Stimulated activated CD4-positive, alpha-beta T cell treated with anti-CD3 and anti-CD28 coated beads, Interleukin-1b, Interleukin-23, amount 100 ng/mL, for 4 hours (primary cell): ENCODE measurements at places on chromosomes 13 and 19.

GRCh38 chr13:19984430-19985218 is 26.1 kb downstream of the ZMYM2 start:
- no peak for DNase-seq

DNA sequence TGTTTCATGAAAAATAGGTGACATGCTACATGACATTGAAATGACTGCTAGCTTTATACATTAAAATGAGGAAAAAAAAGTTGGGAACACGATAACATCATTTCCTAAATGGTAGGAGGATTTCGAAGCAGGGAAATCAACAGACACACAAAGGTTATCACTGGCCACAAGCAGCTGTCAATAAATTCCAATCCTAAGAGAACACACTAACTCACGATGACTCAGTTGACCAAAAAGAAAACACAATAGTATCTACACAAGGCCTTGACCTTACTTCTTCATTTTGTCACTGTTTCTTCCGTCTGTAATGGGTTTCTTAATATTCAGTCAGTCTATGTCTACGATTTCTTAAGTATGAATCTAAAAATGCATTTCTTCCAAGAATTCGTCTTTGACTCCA is 36.5 kb downstream of the STARD13 start:
- no peak for DNase-seq

DNA sequence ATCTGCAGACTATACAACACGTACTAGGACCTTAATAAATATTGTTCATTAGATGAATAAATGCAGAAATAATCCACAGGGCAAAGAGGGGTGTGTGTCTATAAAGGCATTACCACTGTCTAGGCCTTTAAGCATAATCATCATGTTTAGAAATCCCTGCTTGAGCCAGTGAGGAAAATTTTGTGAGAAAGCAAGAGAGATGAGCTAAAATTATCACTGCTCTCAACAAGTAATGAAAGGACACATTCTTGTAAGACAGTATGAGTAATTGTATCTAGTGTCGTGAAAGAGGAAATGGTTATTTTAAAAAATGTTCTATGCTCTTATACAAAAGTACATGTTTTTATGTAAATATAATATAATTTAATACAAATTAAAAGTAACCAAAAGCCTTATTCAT is 1699.4 kb downstream of the PCDH9 start:
- DNase-seq = no peak

DNA sequence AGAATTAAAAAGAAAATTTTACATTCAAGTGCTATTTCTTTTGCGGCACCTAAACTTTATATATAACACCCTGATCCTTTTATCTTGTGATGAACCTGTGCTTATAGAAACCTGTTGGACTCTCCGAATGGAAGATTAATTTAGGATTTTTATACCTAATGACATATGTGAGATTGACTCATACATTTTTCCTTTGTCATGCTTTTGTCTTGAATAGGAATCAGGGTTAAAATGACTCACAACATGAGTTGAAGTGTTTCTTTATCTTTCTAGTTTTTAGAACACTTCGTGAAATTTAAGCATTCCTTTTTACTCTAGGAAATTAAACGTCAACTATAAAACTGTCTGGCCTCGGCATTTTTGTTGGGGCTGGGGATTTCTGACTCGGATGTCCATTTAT is 378.9 kb downstream of the PCDH20 start:
- DNase-seq = no peak

DNA sequence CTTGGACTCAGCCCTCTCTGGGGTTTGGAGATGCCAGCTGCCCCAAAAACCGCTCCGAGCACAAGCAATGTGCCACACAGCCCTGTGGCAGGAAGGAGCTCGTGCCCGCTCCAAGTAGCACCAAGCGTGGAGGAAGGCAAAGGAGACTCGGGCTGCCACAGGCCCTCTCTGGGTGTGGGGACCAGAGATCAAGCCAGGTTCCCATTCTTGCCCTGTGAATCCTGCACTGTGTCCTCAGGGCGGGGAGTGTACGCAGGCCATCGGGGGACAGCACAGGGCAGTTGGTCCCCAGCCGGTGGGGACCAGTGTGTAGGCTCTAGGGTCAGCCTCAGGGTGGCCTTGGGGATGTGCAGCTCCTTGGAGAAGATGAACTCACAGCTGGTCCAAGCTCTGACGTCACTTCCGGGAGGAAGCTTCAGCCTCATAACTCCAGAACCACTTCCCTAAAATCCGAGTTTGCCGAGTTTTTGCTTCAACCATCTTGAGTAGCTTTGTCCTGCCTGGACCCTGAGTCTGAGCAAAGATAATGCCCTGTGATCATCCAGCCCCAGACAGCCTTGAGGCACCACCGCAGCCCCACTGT is 9.3 kb upstream of the CPAMD8 start:
- DNase-seq = no peak

- no peak for DNase-seq
Measured at GRCh38 chr19:10624585-10624984, 768 bp upstream of the SLC44A2 start.

- no peak for DNase-seq
Measured at GRCh38 chr19:1416014-1416841, 8.8 kb downstream of the DAZAP1 start.

DNA sequence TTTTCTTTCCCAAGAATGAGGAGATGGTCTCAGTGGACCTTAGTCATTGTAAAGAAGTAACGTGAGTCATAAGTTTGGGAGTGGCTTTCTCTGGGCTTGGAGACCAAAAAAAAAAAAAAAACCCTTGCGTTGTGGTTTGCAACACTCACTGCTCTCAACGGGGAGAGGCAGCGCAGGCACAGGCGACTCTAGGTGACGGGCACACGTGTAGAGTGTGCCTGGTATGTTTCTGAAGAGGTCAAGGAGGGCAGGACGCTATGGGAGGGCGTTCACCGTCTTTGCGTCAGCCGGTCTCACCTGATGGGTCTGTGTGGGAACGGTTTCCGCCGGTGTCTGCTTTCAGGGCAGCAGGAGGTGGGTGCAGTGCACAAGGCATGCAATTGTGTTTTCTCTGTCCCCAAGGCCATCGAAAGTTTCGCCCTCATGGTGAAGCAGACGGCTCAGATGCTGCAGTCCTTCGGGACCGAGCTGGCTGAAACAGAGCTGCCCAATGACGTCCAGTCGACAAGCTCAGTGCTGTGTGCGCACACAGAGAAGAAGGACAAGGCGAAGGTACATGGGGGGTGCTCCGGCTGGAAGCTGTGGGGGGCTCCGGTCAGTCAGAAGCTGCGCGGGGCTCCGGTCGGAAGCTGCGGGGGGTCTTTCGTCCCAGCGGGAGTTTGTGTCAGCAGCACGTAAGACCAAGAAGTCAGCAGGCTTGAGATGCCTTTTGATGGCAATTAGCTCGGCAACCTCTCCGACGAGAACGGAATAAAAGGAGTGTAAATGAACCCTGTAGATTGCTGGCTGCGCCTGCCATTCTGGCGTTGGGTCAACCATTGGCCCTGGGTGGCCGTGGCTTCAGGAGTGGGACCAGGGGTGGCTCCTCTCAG is 40.8 kb upstream of the F7 start:
- DNase-seq = no peak

GRCh38 chr13:35157143-35157755 is 215.2 kb downstream of the NBEA start:
- DNase-seq = no peak

DNA sequence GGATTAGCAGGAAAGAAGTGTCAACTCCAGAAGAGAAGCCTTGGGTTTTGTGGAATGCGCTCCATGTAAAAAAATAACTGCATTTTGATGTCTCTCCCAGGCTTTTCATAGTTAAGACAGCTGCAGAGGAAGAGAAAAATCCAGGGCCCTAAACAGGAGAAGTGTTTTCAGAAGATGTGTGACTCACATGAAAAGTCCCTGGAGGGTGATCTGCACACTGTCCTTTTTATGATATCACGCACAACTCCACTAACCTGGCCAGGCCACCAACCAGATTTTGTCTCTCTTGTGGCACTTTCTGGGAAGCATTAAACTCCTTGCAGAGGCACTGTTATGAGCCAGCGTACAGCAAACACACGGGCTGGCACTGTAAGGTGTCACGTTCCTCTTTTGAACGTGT is 267.3 kb downstream of the FGF9 start:
- no peak for DNase-seq

DNA sequence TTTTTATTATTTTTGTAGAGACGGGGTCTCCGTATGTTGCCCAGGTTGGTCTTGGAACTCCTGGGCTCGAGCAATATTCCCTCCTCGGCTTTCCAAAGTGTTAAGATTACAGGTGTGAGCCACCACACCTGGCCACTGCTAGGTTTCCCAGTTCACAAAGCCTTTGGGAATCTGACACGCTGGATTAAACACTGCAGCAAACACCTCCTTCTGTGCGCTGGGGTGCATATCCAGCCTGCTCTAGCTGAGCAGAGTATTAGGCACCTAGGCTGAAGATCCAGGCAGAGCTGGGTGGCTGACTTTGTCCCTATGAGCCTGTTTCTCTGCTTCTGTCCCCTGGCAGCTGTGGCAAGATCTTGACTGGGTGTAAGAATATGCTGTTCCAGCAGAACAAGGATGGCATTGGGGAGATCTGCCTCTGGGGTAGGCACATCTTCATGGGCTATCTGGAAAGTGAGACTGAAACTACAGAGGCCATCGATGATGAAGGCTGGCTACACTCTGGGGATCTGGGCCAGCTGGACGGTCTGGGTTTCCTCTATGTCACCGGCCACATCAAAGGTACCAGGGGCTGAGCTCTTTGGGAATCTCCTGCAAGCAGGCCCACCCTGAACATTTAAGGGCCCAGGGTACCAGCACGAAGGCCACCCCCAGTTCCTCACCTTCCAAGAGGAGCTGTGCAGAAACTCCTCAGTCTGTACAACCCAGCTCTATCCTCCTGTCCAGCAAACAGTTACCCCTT is 49.8 kb downstream of the ACSBG2 start:
- DNase-seq = no peak

DNA sequence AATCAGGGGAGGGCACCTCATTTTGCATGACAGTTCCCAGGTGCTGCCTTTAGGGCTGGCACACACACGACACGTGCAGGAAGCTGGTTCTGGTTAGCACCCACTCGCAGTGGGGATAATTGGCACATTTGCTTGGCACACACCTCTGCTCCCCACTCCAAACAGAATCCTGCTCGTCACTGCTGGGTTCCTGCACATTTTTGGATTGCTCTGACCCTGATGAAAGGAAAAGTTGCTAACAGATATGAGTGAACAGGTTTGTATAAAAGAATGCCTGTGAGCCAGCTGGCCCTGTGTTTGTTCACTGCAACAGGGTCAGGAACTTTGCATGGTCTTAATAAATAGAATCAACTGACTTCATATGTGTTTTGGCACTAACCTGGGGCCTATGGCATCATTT is 1500.4 kb downstream of the EFNB2 start:
- DNase-seq = no peak

- DNase-seq = no peak
Measured at GRCh38 chr19:2113439-2114211, 16.9 kb downstream of the IZUMO4 start.

DNA sequence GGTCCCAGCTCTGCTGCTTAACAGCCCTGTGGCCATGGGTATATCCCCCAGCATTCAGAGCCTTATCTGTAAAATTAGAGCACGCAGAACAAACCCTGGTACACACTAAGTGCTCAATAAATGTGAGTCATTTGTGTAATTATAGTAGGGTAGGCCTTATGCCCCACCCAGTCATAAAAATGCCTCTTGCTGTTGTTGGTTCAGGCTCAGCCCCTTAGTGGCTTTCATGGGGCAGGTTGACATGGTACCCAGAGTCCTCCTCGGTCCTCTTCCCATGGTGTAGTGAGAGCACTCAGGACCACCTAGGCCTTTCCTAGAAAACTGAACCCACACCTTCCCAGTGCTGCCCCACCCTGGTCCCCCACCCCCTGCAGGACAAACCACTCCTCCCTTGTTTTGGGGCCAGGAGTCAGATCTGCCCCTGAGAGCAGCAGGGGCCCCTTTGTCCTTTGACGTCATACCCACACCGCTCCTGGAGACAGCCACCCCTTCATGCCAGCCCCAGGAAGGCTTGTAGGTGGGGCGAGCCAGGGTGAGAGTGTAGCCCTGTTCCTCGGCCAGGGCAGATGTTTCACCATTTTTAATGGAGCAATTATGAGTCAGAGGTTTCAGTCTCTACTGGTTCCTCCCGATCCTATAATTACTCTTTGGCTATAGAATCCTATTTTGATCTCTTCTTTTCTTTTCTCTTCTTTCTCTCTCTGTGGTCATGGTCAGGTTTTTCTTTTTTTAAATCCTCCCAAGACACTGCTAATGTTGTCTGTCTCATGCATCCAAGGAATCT is 36.8 kb downstream of the ACTN4 start:
- DNase-seq = no peak
